ENCODE measurements at places on chromosomes 16 and 17.

GRCh38 chr16:86314402-86315025, 195.8 kb upstream of the FOXF1 start:
- DNase-seq, result no peak

DNA sequence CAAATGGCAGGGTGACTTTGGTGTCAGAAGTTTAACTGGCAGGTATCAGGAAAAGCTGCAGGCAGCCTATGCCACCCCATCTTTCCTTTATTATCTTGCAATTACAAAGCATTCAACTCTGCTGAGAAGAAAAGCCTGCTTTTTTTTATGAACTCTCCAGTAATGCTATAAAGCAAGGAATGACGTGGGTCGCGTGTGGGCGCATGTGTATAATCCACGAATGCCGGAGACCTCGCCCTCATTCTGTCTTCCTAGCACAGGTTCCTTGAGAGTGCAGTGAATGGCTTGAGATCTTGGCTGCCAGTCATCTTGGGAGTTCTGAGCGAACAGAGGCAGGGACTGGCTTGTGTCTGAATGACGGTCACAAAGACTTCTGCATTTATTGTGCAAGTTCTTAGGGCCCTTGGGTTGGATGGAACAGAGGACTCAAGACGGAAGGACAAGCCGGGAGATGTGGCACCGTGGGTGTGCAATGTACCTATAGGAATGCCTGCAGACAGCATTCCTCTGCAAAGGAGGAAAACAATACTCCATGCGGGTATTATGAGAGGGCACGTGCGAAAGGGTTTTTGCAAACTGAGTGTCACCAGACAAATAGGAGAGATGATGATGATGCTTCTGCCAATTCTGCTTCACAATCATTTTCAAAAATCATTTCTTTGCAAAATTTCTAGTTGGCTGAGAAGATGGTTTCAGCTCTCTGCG, 96.1 kb upstream of the ELAC2 start:
- DNase-seq, result peak; percentile 39

DNA sequence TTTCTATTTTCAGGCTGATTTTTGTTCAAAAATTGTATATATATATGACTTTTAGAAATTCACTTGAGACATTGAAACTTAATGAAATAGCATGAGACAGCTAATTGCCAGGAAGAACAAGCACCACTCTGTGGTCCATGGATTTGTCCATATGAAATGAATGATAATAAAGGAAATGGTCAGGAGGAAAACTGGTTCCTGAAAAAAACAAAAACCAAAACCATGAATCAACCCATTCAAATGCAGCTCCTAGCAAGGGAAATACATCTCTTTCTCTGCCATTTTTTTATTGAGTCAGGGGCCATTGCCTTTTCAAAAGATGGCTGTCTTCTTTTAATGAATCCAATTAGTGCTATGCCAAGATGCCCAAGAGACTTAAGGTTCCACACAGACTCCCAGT, 230.7 kb downstream of the SLC39A11 start:
- DNase-seq, result no peak

DNA sequence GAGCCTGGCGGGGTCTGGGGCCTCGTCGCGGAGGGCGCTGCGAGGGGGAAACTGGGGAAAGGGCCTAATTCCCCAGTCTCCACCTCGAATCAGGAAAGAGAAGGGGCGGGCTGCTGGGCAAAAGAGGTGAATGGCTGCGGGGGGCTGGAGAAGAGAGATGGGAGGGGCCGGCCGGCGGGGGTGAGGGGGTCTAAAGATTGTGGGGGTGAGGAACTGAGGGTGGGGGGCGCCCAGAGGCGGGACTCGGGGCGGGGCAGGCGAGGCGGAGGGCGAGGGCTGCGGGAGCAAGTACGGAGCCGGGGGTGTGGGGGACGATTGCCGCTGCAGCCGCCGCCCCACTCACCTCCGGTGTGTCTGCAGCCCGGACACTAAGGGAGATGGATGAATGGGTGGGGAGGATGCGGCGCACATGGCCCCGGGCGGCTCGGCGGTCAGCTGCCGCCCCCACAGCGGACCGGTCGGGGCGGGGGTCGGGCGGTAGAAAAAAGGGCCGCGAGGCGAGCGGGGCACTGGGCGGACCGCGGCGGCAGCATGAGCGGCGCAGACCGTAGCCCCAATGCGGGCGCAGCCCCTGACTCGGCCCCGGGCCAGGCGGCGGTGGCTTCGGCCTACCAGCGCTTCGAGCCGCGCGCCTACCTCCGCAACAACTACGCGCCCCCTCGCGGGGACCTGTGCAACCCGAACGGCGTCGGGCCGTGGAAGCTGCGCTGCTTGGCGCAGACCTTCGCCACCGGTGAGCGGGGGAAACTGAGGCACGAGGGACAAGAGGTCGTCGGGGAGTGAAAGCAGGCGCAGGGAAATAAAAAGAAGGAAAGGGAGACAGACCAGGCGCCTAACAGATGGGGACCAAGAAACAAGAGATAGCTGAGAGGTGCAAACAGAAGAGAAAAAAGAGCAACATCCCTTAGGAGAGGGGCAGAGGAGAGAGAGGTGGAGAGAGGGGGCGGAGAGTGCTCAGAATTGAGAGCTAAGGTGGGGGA, at the start of gene PNMT:
Gene PNMT, plus strand, starts transcription at position 509 of the 980 bp plus-strand sequence. Its CDS starts 23 bp downstream, at position 532.
- peak; percentile 85 for DNase-seq

DNA sequence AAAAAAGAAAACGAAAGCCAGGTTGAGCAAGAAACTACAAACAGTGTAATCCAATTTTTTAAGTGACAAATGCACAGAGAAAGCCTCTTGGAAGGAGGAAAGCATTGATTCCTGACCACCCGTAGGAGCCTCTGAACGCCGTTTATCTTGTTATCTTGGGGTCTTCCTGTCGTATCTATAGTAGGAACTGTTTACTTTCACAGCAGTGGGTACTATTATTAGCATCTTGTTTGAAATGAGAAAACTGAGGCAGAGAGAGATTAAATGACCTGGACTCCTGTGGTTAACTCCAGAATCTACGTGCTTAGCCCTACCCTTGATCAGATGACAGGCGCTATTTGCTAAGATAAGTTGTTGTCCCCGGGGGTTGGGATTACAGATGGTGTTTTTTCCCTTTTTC, 196.7 kb upstream of the FOXF1 start:
- no peak for DNase-seq

DNA sequence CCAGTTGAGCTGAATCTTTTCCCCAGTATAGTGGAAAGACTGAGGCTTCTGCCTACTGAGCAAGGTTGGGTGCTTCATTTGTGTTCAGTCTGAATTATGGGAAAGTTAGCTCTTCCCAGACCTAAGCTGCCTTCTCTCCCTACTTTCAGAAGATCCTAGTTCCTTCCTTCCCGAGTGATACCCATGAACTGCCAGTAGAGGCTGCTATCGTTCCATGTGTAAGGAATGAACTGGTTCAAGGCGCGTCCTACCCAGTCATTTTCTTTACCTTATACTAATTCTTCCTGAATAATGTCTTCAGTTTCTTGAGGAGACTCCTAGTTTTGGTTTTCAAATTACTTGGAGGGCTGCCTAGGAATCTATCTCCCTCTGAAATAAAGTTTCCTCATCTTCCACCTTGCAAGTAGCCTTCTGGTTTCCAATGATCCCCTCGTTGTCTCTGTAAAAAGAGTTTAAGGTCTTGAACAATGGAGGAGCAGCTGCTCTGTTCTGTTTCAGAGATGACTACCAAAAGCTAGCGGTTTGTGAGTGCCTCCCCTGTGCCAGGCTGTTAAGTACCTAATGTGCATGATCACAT, 934 bp upstream of the AOC2 start:
- peak; percentile 85 for DNase-seq

DNA sequence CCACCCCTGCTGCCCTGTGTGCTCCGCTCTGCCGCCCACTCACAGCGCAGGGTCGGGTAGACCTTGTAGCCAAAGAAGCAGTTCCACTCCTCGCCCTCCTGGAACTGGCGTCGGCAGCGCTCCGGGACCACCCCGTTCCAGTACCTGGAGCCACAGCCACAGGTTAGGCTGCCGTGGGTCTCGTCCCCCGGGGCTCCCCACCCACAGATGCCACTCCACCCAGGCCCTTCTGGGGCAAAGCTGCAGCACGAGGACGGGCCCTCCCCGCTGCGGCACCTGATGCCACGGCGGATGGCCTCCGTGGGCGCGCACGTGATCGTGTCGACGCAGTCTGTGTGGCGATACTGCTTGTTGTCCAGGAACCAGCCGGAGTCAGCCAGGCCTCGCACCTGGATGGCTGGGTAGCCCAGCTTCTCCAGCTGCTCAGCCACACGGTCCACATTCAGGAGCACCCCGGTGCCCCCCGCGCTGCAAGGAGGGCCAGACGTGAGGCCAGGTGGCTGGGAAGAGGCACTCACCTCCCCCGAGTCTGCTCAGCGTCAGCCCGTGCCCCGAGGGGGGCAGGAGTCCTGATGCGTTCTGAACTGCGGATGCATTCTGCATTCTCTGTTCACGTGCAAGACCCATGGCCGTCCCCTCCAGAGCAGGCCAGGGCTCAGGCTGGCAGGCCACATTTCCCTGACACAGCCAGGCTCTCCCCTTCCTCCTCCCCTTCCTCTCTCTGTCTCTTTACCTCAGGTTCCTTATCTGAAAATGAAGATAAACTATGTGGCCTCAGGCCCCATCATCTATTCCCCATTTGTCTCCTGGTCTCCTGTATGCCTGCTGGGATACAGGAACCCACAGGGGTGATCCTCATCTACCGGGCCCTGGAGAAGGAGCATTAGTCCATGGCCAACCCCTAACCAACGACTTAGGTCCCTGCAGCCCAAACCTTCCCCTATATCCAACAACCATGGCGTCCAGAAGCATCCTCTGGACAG, 4.1 kb downstream of the NOTUM start:
- DNase-seq, result no peak

DNA sequence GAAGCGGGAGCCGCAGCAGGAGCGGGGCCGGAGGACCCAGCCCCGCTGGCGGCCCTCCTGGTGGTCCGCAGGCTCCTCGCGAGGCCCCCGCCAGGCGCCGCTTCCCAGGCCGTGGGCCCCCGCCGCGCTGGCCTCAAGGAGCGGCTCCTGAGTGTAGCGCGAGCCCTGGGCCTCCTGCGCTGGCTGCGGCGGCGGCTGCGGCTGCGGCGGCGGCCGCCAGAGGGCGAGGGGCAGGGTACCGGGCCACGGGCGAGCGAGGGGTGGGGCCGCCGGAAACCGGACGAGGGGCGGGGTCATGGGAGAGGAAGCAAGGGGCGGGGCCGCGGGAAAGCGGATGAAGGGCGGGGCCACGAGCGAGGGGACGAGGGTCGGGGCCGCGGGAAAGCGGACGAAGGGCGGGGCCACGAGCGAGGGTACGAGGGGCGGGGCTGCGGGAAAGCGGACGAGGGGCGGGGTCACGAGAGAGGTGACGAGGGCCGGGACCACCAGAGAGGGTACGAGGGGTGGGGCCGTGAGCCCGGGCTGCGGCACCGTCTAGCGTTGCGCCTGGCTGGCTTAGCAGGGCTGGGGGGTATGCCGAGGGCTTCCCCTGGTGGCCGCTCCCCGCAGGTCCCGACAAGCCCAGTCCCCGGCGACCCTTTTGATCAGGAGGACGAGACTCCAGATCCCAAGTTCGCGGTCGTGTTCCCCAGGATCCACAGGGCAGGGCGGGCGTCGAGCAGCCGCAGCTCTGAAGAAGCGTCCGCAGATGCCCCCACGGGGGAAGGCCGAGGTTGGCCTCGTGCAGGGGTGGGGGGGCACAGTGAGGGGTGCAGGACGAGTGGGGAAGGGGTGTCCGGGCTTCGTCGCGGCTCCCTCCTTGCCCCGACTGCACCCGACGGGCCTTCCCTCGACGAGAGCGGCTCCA, 1.7 kb downstream of the MYO15B start:
- DNase-seq, result peak; percentile 94

DNA sequence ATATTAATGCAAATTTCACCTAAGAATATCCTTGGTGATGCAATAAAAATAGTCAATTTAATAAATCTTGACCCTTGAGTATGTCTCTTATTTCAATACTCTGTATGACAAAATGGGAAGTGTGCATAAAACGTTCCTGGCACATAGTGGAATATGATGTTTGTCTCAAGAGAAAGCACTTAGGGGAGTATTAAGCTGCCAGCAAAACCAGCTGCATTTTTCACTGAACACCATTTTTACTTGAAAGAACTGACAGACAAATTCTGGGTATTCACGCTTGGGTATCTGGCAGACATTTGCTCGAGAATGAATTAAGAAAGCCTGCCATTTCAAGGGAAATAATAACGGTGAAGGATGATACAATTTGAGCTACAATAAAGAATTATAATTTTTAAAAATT, 364.8 kb downstream of the SOX9 start:
- DNase-seq, result peak; percentile 63

DNA sequence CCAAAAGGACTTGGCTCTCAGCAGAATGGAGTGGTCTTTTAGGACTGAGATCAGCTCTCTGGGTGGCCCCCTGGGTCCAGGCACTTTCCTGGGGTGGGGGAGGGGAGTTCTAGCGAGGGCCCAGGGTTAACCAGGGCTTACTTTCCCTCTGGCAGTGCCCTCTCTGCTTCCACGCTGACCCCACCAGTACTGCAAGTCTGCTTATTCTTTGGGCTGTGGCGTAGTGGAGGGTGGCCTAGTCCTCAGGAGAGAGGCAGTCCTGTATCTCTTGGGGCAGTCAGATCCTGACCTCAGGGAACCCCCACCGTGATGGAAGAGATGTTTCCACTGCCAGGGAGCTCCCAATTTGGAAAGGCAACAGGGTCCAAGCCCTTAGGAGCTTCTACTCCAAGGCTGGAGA, 79.4 kb downstream of the CCDC182 start:
- no peak for DNase-seq

GRCh38 chr17:83036193-83036592, 43.2 kb upstream of the METRNL start:
- DNase-seq, result no peak

DNA sequence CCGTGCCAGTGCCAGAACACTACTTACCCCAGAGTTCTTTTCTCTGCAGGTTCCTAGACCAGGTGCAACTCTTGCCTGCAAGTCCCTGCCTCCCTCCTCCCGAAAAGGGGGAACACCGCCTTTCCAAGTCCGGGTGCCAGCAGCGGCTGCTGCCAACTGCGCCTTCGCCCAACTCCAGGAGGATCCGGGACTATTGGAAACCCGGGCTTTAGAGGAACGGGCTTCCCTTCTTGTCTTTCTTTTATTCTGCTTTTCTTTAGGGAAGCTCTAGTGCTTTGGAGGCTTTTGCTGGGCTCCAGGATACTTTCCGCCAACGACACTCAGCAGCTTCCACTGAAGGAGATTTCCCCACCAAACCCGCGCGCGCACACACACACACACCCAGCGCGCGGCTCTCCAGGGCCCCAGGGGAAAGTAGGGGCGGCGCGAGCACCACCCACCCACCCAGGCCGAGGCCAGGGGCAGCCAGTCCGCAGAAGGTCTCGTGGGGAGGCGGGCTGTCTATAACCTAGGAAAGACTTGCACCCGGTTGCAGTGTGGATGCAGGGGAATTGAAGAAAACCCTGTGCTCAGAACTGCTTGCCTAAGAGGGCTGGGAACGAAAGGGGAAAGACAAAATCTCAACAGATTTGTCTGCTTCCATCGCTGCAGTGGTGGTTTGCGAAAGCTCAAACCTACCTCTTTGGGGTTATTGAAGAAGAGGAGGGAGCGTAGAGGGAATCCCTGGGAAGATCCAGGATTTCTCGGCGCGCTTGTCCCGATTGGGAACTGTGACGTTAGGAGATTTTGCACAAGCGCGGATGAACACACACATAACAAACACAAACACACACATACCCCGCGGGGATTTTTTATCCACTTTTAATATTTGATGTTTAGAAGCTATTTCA, 977 bp upstream of the CA10 start:
- DNase-seq, result peak; percentile 68

- no peak for DNase-seq
Observed at GRCh38 chr17:41948762-41949460, 17.7 kb upstream of the CNP start.

- DNase-seq, result no peak
Observed at GRCh38 chr17:12917399-12917798, 100.4 kb downstream of the ELAC2 start.

Measured in brain (organoid and tissue), 16 donors.